ENCODE measurements at places on chromosomes 5 and 9. TPM values are rescaled to one million over a fixed set of nuclear protein-coding genes. Genes with fewer than 3 reads are reported as not detected.

The PCDHB14 gene
- not detected for polyA plus RNA-seq

The WDR41 gene
- polyA plus RNA-seq: 27.9 TPM

The C5orf24 gene
- polyA plus RNA-seq: 16.0 TPM

The DDX4 gene
- polyA plus RNA-seq: not detected

The TICAM2 gene
- not detected for polyA plus RNA-seq

The CATSPER3 gene
- polyA plus RNA-seq: not detected

The DMRT2 gene
- not detected for polyA plus RNA-seq

The DBH gene
- not detected for polyA plus RNA-seq

The PSAT1 gene
- 2.4 TPM for polyA plus RNA-seq

The ZNF354C gene
- 0.58 TPM for polyA plus RNA-seq

The IRX1 gene
- polyA plus RNA-seq: not detected

The PCDHA10 gene
- not detected for polyA plus RNA-seq

The ZNF608 gene
- polyA plus RNA-seq: not detected

The MED7 gene
- 16.7 TPM for polyA plus RNA-seq

The TBC1D13 gene
- polyA plus RNA-seq: 30.7 TPM

The PROB1 gene
- 0.39 TPM for polyA plus RNA-seq

The C9orf50 gene
- not detected for polyA plus RNA-seq

The LURAP1L gene
- not detected for polyA plus RNA-seq

The WNK2 gene
- polyA plus RNA-seq: not detected

The TOR2A gene
- polyA plus RNA-seq: 49.9 TPM

The GBGT1 gene
- polyA plus RNA-seq: not detected

The HAVCR1 gene
- 0.59 TPM for polyA plus RNA-seq

The ZSWIM6 gene
- polyA plus RNA-seq: 0.43 TPM

Measured in immature natural killer cell (primary cell).